ENCODE measurements at places on chromosomes 7 and 10.

DNA sequence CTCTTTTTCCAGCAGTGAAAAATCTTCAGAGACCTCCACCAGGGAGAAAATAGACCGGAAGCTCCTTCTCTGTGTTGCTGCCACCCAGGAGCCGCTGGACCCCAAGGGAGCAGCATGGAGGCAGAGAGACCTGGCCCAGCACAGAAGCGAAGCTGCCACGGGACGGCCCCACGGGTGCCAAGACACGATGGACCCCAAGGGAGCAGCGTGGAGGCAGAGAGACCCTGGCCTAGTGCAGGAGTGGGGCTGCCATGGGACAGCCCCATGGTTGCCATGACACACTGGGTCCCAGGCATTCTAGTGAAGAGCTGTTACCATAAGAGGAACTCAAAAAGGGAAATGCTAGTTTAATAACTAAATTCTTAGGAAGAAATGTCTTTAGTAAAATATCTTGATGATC, 186.3 kb downstream of the PTPRN2 start:
- DNase-seq = no peak

DNA sequence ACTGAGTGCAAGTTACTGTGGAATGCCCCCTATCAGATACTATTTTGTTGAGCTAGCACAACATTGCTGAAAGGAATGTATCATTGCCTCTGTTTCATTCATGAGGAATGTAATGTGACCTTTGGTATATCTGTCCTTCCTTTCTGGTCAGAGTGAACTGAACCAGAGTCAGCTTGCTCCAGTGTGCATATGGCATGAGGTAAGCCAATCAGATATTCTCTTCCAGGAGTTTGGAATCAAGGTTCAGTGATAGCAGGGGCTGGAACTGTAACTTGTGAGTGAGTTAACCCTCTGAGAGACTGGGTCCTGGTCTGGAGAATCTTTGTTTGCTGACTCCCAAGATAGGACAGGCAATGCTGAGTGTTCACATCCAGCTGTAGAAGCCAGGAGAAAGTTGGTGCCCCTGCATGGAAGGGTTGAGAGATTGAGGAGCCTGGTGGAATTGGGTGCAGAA, 45.3 kb upstream of the OSBPL3 start:
- peak; percentile 85 for DNase-seq

DNA sequence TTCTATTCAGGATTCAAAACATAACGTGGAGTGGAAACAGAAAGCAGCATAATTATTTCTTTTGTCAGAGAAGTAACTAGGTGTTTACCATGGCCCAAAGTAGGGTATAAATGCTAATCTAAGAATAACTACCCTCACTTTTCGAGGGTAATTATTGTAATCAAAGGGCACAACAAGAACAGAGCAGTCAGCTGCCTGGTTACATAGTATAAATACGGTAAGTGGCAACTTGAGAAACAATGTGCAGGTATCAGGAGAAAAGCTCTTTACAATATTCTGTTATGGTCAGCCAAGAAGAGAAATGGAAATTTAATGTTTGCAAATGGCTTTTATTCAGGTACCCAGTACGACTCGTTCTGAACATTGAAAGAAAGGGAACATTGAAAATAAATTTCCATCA, 242.0 kb upstream of the NPY start:
- no peak for DNase-seq

- no peak for DNase-seq
These were observed 1.6 kb upstream of the PRF1 start for GRCh38 chr10:70604106-70604505.

GRCh38 chr7:77242554-77242953, 42.9 kb upstream of the FGL2 start:
- no peak for DNase-seq

- DNase-seq = no peak
These were observed 8.7 kb downstream of the GPR146 start for GRCh38 chr7:1053002-1053411.

DNA sequence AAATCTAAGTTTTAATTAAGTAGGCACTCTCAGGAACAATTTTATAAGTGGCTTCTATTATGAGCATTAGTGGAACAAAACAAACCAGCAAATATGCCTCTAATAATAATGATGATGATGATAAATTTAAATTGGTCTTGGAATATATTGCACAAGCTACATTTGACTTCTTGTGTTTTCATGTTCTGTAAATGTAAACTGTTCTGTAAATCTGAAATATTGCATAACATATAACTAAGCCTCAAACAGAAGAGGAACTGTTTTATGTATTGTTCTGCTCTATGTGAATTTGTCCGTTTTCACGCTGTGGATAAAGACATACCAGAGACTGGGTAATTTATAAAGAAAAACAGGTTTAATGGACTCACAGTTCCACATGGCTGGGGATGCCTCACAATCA, 625.2 kb upstream of the CELF2 start:
- no peak for DNase-seq

- no peak for DNase-seq
These were observed 273.3 kb upstream of the SP4 start for GRCh38 chr7:21154614-21155013.

DNA sequence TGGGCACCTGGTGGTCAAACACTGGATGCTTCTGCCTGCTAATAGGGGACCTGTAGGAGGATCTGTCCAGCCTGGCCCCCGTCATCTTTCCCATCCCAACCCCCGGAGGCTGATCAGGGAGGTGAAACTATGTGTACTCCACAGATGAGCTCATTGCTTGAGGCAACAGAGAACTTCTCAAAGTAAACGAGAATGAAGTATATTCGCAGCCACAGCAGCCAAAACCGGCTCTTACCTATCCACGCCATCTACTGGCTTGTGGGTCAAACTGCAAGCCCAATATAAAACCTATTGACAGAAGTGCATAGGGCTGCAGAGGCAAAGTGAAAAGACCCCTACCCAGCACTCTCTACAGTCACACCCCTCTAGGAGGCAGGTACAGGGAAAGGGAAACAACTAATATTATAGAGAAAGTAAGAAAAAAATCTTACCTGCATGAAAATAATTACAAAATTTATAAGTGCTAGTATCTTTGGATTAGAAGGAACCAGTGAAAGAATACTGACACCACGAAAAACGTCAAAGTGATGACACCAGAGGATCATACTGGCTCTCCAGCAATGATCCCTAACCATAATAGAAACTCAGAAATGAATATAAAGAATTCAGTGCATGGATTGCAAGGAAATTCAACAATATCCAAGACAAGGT, 973.5 kb downstream of the ANKRD7 start:
- peak; percentile 9 for DNase-seq

DNA sequence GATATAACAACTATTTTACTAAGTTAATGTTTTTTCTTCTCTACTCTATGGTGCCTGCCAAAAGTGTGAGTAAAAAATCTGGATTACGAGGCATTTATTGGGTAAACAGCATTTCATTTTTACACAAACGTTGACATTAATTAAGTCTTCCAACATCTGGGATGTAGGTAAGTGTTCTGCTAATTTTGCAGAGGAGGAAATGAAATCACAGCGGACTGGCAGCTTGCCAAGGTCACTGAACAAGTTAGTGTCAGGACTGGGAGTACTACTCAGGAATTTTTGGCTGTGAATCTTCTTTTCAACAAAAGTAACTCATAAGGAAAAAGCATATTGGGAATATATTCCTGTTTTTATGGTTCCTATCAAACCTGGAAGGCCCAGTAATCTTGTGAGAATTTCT, 612.1 kb upstream of the FZD8 start:
- DNase-seq = no peak

GRCh38 chr7:96718107-96719003, 8.7 kb upstream of the SEM1 start:
- no peak for DNase-seq

DNA sequence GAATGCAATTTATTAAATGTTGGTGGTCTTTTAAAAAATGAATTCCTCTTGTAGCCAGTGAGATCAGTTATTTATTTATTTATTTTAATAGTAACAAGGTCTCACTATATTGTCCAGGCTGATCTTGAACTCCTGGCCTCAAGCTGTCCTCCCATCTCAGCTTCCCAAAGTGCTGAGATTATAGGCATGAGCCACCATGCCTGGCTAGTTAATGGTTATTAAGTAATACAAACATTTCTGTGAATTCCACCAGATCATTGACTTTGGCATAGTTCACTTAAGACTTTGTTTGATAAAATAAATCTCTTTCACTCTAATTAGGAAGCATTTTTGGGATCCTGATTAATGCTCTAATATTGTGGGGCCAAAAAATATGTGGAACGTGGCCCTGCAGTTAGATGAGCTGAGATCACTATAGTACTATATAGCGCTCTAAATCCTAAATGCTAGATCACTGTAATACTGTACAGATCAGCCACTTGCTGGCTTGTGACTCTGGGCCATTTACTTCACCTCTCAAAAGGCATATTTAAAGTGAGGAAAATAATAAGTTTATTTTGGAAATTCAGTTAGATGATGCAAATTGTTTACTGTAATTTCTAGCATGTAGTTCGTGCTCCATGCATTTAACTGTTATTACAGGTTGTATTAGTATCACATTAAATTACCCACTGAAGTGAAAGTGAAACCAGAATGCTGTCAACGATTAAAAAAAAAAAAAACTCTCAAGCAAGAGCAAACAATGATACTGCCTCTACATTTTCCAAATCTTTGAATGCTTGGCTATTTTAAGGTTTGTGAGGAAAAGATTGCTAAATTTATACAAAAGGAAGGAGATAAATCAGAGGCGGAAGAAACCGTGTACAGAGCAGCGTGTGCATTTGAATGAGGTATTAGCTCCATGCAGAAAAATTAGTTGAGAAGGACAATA, 15.9 kb upstream of the FAS start:
- DNase-seq = peak; percentile 73

DNA sequence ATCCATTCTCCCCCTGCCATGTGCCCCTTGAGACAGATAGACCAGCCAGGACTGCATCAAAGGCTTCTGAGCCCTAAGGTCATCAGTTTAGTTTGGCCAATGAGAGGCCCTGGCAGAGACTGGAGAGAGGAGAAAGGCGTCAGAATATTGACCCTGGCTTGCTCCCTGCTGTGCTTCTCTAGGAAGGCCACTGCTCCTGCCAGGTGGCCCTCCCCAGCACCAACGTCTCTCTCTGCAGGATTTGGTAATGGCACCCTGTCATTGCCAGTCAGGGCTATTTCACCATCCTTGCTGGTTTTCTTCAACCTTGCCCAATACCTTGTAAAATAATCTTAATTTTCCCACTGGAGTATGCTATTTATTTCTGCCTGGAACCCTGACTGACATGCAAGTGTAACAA, 38.8 kb upstream of the ZRANB1 start:
- DNase-seq = no peak

DNA sequence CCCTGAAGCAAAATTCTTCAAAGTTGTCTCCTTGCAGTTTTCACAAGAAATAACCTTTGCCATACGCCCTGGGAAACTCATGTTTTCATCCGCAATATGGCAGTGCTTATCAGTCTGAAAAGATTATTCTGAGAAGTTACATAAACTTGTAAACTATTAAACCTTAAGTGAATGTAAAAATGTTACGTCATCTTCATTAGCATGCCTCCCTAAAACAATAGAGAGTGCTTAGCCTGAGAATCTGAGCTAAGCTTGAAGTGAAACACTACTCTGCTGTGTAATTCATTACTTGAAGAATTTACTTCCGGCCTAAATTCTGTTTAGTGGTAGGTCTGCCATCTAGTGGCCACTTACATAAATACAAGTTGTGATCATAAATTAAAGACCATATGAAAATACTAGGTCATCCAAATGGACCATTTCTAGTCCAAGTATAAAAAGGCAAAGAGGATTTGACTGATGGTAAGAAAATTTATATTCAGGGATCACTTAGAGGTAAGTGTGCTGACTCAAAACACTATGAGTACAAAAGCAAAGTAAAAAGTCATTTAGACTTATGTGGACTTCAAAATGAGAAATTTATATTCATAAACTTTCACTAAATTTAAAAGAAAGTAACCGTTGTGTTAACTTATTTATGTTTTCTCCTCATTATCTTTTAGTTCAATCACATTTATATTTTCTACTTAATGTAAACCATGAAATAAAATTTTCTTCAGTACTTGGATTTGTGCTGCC, 745.1 kb upstream of the LRRTM3 start:
- DNase-seq = no peak

DNA sequence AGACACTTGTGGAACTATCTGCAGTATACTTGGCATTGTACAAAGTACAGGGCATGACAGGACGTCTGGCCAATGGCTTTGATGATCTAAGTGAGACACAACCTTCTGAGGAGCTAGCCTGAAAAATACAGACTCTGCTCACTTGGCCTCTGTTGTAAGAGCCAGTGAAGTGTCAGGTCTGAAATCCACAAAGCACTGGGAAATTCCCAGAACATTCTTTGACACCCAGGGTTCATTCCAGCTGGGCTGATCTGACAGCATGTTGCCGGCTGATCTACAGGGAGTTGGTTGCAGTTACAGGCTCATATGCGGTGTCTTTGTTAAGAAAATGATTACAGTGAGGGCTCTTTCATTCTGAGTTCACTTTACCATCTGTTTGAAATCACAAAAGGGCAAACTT, 354.6 kb downstream of the PHF14 start:
- no peak for DNase-seq

- no peak for DNase-seq
These were observed 42.9 kb downstream of the CHN2 start for GRCh38 chr7:29237489-29237888.

GRCh38 chr10:61039868-61040267, 95.9 kb upstream of the RHOBTB1 start:
- DNase-seq = no peak

DNA sequence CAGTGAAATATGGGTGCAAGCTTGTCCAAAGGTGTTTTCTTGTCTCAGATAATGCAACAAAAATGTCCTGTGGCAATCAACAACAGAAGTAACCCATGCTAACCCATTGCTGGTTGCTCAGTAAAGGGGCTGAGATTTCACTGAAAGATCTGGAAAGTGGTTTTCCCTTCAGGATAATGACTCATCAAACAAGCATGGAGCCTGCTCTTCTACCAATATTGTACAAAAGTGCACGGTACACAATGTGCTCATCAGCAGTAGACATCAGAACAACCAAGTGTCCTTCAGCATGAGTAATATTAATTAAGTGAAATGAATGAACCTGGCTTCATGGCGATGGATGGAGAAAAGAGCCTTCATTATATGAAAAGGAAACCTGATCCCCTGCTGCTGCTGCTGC, 287.1 kb upstream of the NEBL start:
- no peak for DNase-seq

DNA sequence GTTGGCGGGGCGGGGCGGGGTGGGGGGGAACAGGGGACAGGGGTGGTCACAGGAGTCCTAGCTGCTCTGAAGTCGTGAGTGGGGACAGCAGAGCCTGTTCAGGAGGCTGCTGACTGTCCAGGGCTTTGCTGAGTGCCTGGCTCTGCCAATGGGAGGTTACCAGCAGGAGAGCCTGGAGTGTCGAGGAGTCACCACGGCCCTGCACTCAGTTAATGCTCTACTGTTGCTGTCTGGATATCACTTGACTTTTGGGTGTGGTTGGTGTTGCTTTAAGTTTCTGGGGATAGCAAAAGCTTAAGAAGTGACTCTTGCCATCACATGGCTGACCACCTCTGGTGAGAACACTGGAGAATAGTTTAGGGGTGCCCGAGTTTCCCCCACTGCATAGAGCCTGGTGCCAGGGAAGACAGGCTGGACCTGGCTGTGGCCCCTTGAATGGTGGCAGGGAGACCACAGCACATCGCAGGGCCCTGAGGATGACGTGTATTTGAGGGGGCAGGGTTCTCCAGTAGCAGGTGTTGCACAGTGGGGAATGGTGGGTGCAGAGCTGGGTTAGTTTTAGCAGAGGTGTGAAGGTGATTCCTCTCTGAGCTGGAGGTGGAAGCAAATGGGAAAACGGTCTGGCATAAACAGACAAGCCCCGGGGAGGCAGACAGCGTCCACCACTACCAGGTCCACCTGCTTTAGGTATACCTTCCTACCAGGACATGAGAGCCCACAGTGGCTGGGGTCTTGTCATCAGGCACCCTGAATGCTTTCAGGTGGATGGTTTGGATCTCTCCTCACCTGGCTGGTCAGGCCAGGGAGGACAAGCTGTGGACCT, 54.2 kb upstream of the CAMK2B start:
- DNase-seq = peak; percentile 16
